Esophagus muscularis mucosa (tissue), 4 donors: ENCODE measurements at places on chromosomes 3 and 15. TPM values are rescaled to one million over a fixed set of nuclear protein-coding genes. Genes with fewer than 3 reads are reported as not detected.

GRCh38 chr3:189144645-189145044 is 27.1 kb upstream of the TPRG1 start:
- H3K27ac ChIP-seq, result no peak overlapping the region
- H3K4me3 ChIP-seq, result no peak overlapping the region
- DNase-seq, result no peak
- H3K27me3 ChIP-seq, result no peaks in the 10 kb centered on the region

DNA sequence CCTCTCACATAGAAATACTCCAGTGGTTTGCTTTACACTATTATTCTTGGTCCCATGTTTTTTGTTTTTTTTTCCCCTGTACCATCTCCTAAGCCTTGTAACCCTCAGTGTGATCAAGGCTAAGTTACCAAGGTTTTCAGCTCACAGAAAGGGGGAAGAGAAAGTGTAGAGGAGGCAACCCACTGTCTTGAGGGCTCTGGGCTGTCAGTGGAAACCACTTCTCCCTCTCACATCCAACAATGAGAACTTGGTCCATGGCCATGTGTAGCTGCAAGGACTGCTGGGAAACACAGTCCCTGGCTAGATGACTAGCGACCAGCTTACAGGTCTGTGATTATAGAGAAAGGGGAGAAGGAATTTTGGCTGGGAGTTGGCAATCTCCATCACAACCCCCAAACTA is 30.3 kb downstream of the GPD1L start:
- H3K36me3 ChIP-seq, result peaks cover 13% of the 10 kb centered on the region
- no peak overlapping the region for H3K27ac ChIP-seq
- H3K27me3 ChIP-seq, result no peaks in the 10 kb centered on the region
- H3K4me1 ChIP-seq, result peaks cover 26% of the 10 kb centered on the region

The STRC gene
- total RNA-seq, result not detected

The NPAP1 gene
- total RNA-seq, result not detected

DNA sequence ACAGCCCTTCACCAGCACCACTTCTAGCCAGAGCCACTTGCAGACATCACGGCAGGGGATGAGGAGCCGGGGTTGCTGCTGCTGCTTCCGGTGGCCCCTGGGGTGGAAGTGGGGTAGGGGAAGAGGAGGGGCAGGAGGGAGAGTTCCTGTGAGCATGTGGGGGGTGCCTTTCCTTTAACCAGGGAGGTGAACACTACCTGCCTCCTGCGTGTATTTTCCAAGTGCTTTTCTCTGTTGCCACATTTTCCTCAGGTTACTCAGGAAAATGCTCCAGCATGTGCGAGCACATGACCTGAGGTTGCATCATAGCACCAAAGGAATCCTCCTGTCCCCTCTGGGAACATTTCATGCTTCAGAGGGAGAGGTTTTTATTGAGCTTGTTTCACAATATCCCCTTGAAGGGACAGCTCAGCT is 12.2 kb upstream of the SACM1L start:
- H3K4me3 ChIP-seq, result no peak overlapping the region
- H3K27me3 ChIP-seq, result no peaks in the 10 kb centered on the region
- peak overlapping the region; percentile 72 for H3K27ac ChIP-seq
- peaks cover 30% of the 10 kb centered on the region for H3K4me1 ChIP-seq
